Stimulated activated CD8-positive, alpha-beta memory T cell treated with anti-CD3 and anti-CD28 coated beads, Interleukin-7, amount 100 ng/mL, for 4 hours (primary cell): ENCODE measurements at places on chromosomes 6 and 20.

- no peak for DNase-seq
Observed at GRCh38 chr6:41021832-41022231, 17.2 kb downstream of the UNC5CL start.

DNA sequence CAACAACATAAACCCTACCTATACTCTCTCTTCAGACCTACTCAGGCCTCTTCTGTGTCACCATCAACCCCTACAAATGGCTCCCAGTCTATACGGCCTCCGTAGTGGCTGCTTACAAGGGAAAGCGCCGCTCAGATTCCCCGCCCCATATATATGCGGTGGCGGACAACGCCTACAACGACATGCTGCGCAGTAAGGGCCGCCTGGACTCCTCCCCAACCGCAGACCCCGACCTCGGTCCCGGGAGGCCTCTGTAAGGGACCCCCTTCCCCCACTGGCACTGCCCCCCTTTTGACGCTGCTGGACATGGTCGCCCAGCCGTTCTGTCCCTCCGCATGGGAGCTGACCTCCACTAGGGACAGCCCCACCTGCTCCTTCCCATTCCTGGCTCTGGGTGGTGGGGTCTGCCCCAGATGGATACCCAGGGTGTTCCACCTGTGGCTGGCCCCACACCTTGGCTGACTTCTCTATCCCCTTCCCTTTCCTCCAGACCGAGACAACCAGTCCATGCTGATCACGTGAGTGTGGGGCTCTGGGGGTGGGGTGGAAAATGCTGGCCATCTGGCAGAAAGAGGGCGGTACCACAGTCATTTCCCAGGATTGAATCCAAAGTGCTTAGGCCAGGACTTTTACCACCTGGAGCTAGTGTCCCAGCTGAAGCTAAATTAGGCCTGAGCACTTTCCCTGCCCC, 25.0 kb downstream of the MYH7B start:
- DNase-seq = no peak

DNA sequence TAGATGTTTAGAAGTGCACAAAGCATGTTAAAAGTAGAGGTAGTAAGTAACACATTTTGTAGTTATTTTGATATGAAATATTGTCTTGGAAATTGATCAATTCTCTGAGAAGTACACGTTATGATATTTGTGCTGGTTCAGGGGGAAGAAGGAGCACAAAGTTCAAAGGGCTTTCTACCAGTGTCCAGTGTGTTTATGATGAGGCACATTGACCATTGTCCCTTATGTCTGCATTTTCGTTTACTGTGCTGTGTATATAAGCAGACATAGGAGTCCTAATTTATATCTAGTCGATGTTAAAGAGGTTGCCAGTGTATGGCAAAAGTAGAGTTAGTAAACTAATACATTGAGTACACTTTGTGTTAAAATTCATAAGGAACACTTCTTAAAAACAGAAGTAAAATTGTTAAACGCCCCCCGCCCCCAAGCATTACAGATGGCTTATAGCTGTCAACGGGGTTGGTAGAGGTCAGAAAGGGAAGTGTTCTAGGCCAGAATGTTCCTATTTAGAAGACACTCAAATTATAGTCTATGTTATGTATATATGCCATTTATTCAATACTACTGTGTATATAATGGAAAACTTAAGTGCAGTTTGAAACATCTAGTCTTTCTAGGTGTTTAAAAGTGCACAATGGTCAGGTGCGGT, 13.3 kb upstream of the HMGN4 start:
- DNase-seq = no peak

DNA sequence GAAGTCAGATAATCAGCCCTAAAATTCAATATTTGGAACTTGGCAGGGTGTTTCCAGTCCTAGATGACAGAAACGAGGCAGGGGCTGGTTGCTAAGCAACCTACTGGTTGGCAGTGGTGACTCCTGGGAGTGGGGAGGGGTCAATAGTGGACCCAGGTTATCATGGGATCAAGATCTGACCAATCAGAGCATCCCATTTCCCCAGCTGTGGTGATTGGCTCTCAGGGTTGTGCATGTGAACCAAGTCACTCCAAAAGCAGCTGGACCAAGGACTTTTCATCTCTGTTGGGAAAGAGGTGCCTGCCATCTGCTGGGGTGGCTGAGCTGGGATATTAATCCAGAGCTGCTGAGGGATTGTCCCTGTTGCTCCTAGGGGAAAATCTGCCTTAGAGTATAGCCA, 253.4 kb downstream of the PREX1 start:
- DNase-seq = no peak

GRCh38 chr6:89862698-89863097, 31.6 kb upstream of the GJA10 start:
- no peak for DNase-seq

DNA sequence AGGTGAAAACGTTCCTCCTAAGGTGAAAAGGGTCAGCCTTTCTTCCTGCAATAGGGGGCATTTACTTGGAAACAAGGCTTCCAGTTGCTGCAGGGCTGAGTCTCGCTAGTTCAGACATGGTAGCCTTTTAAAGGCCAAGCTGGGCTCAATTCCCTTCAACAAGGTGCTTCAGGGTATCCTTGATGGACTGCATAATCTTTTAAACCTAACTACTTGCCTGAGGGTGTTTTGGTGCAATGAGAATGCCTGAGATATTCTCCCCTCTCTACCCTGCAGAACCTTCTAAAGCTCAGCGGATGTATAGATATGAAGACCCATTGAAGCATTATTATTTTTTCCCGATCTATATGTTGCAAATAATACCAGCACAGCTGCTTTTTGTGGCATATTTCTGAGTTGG, 416.1 kb downstream of the QKI start:
- no peak for DNase-seq

GRCh38 chr20:45088247-45088646, 12.7 kb downstream of the KCNS1 start:
- DNase-seq = no peak

GRCh38 chr6:15033850-15034203, 212.0 kb upstream of the JARID2 start:
- no peak for DNase-seq

DNA sequence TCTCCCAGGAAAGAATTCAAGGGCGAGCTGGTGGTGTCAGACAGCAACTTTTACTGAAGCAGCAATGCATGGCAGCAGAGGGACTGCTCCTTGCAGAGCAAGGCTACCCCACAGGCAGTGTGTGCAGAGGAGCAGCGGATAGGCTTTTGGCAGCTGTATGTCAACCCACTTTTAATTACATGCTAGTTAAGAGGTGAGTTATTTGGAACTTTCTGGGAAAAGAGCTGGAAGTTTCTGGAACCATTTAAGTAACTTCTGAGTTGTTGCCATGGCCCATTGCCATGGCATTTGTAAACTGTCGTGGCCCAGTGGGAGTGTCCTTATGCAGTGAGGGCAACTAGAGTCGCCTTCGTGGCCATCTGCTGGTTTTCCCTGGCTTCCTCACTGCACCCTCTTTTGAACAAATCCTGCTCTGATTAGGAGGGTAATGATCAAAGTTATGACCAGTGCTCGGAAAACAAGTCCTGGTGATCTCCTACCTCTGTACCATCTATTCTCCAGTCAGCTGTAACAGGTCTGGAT, 34.0 kb downstream of the BPIFB4 start:
- no peak for DNase-seq

DNA sequence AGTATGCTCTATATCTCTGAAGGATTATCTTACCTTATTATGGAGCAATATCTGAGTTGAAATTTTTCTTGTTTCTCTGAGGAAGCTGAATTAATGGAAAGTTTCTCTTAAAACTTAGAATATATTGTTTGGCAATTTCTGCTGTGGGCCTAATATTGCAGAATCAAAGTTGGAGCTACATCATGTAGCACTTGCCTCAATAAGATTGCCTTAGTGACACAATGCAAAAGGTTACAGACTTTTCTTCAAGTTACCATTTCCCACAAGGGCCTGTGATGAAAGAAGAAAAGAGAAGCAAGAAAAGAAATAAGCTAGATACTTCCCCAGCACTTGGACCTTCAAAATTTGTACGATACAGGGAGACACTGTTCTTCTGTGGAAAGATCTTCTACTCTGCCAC, 151.2 kb downstream of the SOBP start:
- no peak for DNase-seq

DNA sequence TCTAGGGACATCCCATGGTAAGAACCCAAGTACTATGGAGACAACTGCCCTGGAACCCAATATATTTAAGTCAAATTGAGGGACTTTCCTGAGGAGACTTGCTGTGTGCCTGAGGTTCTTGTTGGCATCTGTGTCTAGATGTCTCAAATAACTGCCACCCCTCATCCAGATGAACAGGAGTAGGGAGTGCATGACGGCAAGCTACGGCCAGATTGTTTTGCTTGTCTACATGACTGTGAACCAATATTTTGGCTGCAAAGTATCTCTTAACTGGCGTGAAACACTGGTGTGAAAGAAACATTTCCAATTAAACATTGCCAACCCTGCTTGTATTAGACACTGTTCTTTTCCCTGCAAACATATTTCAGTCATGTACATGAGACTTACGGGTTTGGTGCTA, 52.4 kb upstream of the SIM1 start:
- DNase-seq = no peak

DNA sequence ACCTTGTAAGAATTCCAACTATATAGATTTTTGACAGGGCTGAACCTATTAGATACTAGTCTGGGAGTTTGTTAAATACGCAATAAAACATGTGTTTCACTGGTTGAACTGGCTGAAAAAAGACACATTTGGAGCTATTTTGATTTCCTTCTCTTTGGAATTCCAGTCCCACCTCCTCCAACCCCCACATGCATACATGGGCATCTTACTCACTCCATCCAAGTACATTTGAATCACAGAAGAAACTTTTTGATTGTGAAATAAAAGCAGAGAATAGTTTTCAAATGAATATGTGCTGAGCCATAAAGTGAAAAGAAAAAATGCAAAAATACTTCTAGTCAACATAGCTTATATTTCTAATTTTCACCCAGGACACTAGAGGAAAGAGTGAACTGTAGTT, 33.9 kb upstream of the STXBP5 start:
- DNase-seq = no peak

- DNase-seq = no peak
Observed at GRCh38 chr6:159852877-159853276, 37.9 kb upstream of the MAS1 start.

GRCh38 chr6:139730340-139730974, 356.0 kb upstream of the CITED2 start:
- DNase-seq = no peak

GRCh38 chr6:62324834-62325233, 38.8 kb upstream of the KHDRBS2 start:
- no peak for DNase-seq

- no peak for DNase-seq
Observed at GRCh38 chr20:731891-732560, 36.3 kb downstream of the SLC52A3 start.

GRCh38 chr6:108671175-108671574, 110.5 kb downstream of the FOXO3 start:
- no peak for DNase-seq

GRCh38 chr20:4937407-4938319, 63.6 kb downstream of the SLC23A2 start:
- no peak for DNase-seq

- no peak for DNase-seq
Observed at GRCh38 chr6:42393339-42393738, 58.4 kb downstream of the TRERF1 start.

- no peak for DNase-seq
Observed at GRCh38 chr6:299104-299980, 7.1 kb downstream of the DUSP22 start.

DNA sequence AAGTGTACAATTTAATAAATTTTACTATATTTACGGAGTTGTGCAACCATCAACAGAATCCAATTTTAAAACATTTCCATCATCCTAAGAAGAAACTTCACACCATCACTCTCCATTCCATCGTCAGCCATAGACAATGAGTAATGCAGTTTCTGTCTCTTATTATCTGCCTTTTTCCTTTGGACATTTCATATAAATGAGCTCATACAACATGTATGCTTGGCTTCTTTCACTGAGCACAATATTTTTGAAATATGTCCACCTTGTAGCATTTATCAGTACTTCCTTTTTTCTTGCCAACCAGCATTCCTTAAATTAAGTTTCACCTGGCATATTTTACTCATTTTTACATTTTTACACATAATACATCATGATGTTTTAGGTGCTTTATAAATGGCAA, 22.7 kb upstream of the HIVEP1 start:
- no peak for DNase-seq

DNA sequence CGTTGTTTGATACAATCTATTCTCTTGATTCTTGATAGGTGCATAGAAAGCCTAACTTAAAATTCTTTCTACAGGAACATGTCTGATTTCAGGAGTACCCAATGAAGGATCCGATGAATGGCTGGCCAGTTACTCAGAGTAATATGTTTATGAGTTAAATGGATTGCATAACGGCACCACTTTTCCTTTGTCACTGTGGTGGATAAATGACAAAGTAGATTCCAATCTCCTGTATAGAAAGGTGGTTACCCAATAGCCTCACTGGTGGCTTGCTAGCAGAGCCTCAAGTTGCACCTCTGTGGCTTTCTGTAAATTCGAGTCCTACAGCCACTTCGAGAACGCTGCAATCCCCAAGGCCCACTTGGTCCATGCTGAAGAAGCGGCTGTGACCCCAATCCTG, 28.4 kb downstream of the LHFPL5 start:
- no peak for DNase-seq

- no peak for DNase-seq
Observed at GRCh38 chr20:57528148-57528547, 3.2 kb upstream of the CTCFL start.

GRCh38 chr6:131947986-131948661, 3.0 kb downstream of the CCN2 start:
- DNase-seq = no peak

DNA sequence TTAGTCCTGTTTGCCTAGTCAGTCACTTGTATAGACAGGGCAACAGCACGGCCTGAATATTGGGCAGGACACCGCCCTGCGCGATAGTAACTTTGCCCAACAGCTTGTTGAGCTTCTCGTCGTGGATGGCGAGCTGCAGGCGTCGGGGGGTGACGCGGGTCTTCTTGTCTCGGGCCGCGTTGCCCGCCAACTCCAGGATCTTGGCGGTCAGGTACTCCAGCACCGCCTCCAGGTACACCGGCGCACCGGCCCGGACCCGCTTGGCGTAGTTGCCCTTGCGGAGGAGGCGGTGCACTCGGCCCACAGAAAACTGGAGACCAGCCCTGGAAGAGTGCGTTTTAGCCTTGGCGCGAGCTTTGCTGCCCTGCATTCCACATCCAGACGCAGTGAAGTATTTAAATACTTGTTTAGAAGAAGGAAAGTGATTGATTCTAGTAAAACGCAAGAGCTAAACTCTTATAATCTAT, 92.8 kb upstream of the BTN3A2 start:
- no peak for DNase-seq
